Activated CD4-positive, CD25-positive, alpha-beta regulatory T cell treated with anti-CD3 and anti-CD28 coated beads, Interleukin-2, amount 50 U/mL, for 72 hours (primary cell): ENCODE measurements at places on chromosomes 4 and X.

DNA sequence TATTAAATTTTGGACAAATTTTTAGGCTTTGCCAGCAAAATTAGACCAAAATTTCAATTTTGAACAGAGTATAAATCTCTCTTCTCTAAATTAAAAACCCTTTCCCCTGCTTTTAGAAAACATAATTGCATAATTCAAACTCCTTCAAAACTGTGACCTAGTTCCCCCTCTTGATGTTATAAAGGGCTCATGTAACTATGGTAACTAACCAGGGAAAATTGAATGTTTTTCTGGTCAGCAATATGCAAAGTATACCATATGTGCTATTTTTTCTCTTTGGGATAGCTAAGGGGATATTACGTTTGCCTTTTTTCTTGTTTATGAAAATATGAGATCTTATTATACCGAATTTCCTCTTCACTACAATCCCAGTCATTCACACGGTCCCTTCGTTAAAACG is 5.1 kb upstream of the ING2 start:
- no peak for DNase-seq

DNA sequence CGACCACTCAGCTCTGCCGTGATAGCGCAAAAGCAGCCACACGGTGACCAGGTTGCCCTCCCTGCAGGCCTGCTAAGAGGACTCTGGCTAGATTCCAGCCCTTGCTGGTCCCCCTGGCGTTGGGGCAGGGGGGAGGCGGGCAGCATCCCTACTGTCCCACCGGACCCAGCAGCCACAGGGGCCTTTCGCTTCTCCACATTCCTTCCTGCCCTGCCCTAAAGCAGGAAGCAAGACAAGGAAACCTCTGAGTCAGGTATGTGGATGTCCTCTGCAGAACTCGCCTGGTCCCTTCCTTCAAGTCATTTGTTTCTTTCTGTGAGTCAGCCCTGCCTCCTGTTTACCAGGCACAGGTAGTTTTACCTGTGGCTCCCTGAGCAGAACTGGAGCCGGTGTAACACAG is 60.2 kb upstream of the CLDN34 start:
- DNase-seq: no peak

GRCh38 chr4:34469516-34469915 is 1774.8 kb downstream of the ARAP2 start:
- no peak for DNase-seq

GRCh38 chr4:90769251-90769650 is 642.1 kb downstream of the CCSER1 start:
- DNase-seq: no peak

DNA sequence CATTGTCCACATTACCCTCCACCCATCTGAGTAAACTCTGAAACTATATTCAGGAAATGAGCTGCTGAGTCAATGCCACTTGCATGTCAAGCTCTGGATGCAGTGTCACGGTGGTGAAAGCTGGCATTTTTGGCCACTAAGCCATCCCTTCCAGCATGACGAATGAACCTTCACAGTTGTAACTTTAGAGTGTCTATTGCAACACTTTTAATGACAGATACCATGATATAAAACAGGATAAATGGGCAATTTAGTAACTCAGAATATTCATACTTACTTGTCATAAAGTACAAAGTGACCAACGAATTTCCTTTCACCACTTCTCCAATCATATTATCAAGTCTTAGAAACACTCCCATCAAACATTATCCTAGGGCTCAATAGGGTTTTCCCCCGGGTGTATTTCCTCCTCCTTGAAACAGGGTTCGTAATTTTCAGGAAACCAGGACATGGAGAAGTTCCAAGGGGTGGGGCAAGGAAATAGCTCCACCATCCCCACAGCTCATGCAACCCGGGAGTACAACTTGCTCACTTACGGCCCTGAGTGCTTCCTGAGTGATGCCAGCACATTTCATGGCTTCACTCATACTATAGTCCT is 73.1 kb downstream of the MTHFD2L start:
- DNase-seq: no peak

- no peak for DNase-seq
These were observed 68.2 kb downstream of the USP9X start for GRCh38 chrX:41153448-41153847.

DNA sequence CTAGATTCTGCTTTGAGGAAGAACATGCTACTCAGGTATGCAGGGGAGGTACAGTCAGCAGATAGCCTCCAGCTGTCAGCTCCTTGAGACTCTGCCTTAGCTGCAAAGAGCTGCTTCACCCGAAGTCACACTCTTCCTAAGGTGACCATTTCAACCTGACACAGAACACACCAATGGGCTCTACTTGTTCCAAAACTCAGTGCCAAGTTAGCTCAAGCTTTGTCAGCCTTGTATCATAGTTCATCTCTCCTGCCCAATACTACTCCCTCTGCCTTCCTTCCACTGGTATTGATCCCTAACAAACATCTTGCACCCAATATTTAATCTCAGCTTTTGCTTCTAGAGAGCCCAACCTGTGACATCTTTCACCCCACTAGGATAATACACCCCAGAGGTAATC is 7.8 kb upstream of the SMARCA1 start:
- DNase-seq: no peak

DNA sequence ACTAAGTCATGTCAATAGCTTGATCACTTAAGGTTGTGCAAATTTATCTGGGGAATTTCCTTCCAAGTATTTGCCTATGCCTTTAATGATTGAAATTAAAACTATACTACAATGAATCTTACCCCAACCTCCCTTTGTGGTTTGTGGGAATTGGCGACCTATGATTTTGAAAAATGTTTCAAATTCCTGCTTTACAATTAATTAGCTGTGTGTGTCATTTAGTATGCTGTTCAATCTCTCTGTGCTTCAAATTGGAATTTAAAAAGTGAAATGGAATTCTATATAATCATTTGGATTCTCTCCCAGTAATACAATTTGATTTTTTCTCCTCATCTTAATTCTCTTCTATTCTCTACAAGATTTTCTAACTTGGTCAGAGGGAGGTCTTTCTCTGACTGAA is 2319.5 kb downstream of the ARAP2 start:
- no peak for DNase-seq

GRCh38 chr4:137209240-137209639 is 323.1 kb downstream of the PCDH18 start:
- no peak for DNase-seq
